Astrocyte (in vitro differentiated cells and primary cell): ENCODE measurements at places on chromosomes 1 and 21. TPM values are rescaled to one million over a fixed set of nuclear protein-coding genes. Genes with fewer than 3 reads are reported as not detected.

DNA sequence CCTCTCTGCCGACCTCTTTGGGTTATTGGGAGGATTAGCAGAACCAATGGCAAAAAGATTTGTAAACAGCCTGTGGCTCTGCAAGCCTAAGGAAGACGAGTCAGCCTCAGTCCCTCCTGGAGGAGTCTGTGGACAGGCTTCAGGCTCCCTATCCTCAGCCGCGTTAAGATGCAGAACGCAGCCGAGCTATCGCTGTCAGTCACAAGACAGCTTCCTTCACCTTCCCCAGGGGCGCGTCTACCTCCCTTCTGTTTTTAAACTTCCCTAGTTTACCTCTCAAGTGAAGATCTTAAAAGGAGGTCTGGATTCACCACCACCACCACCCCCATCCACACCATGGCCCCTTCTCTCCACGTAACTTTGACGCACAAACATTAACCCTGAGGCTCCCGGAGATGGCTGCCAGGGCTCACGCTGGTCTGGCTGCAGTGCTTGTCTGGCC, 738 bp downstream of the CAMK1G start:
- DNase-seq = no peak

GRCh38 chr1:236864996-236865817, 70.1 kb downstream of the MTR start:
- DNase-seq = no peak

DNA sequence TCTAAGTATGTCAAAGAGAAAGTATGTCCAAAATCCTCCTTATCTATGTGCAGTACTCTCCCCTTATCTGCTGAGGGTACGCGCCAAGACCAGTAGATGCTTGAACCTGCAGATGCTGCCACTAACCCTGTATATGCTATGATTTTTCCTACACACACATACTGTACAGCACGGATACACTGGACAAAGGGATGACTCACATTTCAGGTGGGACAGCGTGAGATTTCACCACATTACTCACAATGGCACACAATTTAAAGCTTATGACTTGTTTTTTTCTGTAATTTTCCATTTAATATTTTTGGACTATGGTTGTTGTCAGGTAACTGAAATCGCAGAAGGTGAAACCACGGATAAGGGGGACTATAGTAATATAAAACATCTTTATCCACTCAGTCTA, 4.1 kb downstream of the ORC1 start:
- DNase-seq = no peak

DNA sequence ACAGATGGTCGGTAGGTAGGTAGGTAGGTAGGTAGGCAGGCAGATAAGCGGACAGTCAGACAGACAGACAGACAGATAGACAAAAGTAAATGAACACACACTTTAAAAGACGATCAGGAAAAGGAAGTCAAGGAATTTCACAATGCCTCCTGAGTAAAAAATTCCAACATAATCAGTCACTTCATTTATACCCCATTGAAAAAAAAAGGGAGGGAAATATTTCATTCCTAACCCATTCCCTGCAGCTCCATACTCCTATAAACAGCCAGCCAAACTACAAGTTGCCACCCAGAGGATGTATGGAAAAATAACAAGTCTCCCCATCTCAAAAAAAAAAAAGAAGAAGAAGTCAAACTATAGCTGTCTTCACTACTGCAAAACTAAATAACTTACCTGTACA, 43.4 kb downstream of the ZZZ3 start:
- DNase-seq = peak; percentile 15

The OR2T6 gene
- total RNA-seq = not detected in 2 replicates

The EVA1C gene
- not detected in 2 replicates for total RNA-seq

- DNase-seq = peak; percentile 18
Observed at GRCh38 chr21:41477641-41478318, 30.2 kb downstream of the TMPRSS2 start.

The TBX15 gene
- 0.07 and 0.10 TPM in 2 replicates for total RNA-seq

DNA sequence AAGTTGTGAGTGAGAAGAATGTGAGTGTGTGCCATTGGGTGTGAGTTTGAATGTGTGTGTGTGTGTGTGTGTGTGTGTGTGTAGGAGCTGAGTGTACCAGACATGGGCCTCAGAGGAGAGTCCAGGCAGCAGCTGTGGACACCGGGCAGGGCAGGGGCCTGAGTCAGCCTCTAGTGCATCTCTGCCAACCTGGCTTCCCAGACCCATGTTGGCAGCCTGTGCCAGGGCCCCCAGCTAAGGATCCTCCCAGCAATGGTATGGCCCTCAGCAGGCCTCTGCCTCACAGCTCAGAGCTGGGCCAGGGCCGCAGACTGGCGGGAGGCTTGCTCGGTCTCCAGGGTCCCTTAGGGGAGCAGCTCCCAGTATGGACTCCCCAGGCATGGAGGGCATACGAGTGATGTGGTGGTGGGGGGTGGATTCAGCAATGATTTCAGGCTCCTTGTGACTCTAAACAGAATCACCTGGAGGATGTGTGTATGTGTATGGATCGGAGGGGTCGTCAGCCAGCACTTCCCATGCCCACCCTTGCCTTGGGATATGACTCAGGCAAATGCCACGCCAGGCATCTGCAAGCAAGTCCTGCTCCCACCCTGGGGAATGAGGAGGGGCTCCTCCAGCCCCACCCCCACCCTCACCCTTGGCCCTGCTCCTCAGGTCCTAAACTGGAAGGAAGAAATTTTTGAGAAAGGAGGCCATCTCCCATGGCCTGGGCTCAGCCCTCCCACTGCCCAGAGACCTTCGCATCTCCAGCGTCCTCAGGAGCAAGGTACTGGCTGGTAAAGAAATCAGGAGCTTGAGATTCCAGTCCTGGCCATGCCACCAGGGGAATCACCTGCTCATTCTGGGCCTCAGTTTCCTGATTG, 1.8 kb upstream of the FOXO6 start:
- peak; percentile 62 for DNase-seq

The FCGR3A gene
- total RNA-seq = not detected in 2 replicates

DNA sequence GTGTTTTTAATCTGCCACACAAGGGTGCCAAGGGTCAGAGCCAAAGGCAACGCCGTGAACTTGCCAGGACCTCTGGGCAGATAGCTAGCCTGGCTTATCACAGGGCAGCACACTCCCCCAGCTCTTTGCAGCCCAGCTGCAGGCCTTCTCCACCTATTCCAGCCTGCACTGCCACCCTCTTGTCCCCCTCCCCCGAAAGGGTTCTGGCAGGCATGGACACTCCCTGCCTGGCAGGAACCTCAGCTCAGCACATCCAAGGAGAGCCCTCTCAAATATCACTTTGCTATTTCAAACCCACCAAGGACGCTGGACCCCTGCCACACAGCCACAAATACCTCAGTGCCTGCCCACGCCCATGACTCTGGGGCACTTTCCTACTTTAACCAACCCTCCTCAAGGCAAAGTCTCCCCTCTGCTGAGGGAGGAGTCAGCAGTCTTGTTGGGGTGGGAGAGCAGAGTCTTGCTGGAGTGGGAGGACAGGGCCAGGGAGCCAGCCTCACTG, 9.1 kb downstream of the SSBP3 start:
- no peak for DNase-seq

GRCh38 chr1:233361876-233362275, 34.4 kb downstream of the MAP3K21 start:
- no peak for DNase-seq

DNA sequence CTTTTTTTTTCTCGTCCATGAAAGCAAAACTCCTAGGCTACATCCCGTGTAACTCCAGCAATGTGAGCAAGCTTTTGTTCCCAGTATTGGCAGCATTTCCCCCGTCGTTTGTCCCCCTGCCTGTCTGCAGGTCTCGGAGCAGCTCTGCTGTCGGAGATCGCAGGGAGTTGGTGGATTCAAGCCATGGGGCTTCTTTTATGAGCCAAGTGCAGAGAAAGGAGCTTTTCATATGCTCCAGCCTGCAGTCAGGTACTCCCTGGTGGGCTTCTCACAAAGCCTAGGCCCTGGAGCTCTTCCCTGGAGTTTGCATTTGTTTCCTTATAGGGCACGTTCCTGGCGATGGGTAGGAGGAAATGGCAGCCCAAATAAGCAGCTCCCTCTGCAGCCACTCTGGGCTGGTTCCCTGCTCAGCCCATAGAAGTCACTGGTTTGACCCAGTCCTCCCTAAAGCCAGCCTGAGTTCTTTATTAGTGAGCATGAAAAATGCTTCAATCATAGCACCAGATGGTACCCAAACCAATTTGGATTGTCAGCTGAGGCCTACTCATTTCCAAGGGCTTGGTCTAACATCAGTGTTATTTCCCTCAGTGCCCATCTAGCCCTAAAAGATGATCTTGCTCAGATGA, 78.3 kb downstream of the NUF2 start:
- DNase-seq = no peak

DNA sequence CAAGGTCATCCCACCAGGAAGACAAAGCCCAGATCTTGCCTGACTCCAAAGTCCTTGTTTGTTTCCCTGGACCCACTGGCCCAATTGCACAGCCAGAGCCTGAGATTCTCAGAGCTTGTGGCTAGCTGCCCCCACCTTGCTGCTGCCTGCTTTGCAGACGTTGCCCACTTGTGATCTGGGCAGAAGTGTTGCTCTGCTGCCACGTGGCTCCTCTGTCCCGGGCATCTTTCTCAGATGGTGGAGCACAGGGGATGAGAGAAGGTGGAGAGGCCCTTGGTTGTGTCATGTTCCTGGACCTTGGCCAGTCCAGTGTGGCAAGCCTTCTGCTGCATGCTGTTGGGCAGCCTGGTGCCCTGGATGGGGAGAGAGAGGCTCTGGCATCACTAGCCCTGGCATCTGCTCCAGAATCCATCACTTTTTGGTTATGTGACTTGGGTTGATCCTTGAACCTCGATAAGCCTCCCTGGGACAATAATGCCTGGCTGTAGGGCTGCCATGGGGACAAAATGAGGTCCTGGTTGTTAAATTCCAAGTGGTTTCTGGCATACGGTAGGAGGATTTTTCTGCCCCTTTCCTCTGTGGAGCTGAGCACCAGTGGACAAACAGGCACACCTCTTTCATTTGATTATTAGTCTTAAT, 1.5 kb upstream of the NR0B2 start:
- no peak for DNase-seq

DNA sequence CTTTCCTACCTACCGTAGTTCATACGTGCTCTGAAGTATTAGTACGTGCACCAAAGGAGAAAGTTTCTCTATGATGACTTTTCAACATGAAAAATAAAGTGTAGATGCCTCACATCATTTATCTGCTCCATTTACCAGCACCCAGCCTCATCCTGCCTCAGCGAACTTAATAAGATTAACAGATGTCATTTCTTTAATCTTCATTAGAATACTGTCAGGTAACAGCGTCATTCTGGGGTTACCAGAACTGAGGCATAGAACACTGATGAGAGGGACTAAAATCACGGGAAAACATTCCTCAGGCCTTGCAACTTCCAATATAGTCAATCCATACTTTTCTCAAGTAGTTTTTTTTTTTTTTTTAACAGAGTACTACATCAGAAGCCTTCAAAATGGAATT, 43.2 kb upstream of the DISC1 start:
- DNase-seq = no peak

The FBXO44 gene
- total RNA-seq = 31.6 and 34.4 TPM in 2 replicates

DNA sequence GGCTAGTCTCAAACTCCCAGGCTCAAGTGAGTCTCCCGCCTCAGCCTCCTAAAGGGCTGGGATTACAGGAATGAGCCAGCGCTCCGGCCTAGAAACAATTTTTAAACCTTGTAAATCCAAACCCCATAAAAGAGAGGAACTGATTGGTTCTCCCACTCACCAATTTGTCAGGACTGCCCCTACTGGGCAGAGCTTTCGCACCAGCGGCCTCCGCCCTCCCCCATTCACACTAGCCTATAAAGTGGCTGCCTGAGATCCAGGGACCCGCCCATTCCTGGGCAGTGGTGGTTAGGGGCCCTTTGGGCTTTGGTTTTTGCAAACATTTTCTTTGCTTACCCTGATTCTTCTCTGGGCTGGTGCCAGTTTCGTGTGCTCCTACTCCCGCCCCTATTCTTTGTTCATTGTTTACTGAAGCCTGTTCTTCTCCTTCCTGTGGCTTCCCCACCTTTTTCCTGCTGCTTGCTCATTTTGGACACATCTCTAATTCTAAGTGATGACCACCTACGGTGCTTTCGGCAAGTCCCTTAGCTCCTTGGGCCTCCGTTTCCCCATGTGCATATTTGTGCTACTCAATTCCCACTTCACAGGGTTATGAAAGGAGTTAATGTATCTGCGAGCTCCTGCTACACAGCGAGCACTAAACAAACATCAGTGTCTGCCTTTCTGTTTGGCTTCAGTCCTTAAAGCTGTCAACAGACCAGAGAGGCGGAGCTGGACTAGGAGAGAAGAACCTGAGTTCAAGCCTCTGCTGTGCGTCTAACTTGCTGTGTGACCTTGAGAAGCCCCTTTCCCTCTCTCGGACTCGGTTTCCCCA, 39.8 kb upstream of the CLIC4 start:
- peak; percentile 95 for DNase-seq

The RIMKLA gene
- total RNA-seq = 0.12 and 0.20 TPM in 2 replicates

DNA sequence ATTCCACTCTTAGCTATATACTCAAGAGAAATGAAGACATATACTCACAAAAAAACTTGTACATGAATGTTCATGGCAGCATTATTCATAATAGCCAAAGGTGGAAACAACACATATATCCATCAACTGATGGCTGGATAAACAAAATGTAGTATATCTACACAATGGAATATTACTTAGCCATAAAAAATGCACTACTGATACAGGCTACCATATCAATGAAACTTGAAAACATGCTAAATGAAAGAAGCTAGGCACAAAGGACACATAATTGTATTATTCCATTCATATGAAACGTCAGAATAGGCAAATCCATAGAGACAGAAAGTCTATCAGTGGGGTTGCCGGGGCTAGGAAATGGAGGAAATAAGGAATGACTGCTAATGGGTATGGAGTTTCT, 67.3 kb downstream of the NUP210L start:
- no peak for DNase-seq

The TAL1 gene
- 0.14 and 0.17 TPM in 2 replicates for total RNA-seq

The C8A gene
- not detected in 2 replicates for total RNA-seq

The ITPKB gene
- total RNA-seq = 10.5 and 10.9 TPM in 2 replicates

The KDM1A gene
- 110 TPM in 2 replicates for total RNA-seq

DNA sequence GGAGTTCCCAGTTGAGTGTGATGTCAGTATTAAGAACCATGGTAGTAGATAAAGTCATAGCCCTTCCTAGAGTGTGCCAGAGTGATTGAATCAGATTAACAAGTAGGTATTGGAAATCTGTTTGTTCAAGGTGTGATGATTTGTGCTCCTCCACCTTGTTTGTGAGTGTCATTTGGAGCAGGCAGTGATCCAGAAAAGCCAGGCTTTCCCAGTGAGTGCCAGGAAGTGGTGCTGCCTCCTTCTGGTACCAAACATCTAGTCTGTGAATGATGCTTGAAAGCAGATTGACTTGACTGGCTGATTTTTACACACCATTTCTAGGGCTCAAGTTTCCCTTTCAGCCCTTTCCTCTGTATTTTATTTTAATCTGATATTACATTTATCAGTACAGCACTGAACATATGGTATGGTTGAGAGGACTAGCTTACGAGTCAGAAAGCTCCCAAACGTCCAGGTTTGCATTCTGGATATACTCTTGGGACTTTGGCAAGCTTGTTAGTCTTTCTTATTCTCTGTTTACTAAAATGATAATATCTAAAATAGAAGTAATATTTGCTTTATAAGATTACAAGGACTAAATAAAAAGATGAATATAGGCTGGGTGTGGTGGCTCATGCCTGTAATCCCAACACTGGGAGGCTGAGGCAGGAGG, 100.7 kb downstream of the PATJ start:
- no peak for DNase-seq

The KCNQ4 gene
- 0.89 and 1.5 TPM in 2 replicates for total RNA-seq

The LMX1A gene
- total RNA-seq = not detected in 2 replicates

The KLHL21 gene
- total RNA-seq = 39.7 and 42.3 TPM in 2 replicates
